ENCODE measurements at places on chromosomes 13 and 19.

DNA sequence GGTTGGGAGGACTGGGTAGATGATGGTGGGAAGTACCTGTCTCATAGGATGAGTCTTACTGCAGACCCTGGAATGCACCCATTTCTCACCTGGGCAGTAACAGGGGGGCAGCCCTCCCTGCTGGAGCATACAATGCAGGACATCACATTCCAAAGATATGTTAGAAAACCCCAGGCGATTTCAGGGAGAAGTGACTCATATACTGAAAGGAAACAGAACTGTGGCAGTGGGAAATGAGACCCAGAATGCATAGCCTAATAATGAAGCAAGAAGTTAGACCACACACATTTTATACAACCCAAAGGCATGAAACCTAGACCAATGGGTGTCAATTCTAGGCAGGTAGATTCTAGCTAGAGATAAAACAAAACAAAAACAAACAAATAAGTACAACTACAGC is 402.7 kb downstream of the IRS2 start:
- DNase-seq, result no peak

DNA sequence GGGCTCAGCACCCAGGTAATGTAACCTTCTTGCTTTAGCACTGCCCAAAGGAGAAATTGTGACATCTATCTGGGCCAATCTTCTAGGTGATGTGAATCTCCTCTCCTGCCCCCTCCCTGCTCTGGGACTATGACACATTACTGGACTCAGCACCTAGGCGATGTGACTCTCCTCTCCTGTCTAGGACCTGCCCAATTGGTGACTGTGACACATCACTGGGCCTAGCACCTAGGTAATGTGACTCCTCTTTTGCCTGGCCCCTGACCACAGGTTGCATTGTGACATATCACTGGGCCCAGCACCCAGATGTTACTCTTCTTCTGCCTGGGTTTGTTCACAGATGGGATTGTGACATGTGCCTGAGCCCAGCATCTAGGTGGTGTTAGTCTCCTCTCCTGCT is 45.0 kb downstream of the ZNF85 start:
- DNase-seq, result no peak

GRCh38 chr13:44498502-44498901 is 77.6 kb downstream of the TSC22D1 start:
- no peak for DNase-seq

- DNase-seq, result no peak
These were observed 52.0 kb downstream of the TDRD3 start for GRCh38 chr13:60448907-60449510.

DNA sequence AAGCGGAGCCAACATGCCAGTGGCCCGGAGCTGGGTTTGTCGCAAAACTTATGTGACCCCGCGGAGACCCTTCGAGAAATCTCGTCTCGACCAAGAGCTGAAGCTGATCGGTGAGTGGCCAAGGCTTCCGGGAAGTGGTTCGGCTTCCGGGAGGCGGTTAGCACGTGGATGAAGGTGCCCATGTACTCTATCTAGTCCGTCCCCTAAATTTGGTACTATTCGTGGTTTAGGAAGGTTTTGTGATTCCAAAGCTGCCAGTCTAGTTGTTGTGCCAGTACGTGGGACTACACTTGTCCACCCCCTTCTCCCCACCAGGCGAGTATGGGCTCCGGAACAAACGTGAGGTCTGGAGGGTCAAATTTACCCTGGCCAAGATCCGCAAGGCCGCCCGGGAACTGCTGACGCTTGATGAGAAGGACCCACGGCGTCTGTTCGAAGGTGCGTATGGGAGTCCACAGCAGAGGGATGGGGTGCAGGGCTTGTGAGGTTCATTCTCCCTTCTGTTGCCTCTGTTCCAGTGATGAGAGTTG is 579 bp downstream of the RPS9 start:
- no peak for DNase-seq

- DNase-seq, result no peak
These were observed 114.0 kb downstream of the UQCRFS1 start for GRCh38 chr19:29098863-29099481.

DNA sequence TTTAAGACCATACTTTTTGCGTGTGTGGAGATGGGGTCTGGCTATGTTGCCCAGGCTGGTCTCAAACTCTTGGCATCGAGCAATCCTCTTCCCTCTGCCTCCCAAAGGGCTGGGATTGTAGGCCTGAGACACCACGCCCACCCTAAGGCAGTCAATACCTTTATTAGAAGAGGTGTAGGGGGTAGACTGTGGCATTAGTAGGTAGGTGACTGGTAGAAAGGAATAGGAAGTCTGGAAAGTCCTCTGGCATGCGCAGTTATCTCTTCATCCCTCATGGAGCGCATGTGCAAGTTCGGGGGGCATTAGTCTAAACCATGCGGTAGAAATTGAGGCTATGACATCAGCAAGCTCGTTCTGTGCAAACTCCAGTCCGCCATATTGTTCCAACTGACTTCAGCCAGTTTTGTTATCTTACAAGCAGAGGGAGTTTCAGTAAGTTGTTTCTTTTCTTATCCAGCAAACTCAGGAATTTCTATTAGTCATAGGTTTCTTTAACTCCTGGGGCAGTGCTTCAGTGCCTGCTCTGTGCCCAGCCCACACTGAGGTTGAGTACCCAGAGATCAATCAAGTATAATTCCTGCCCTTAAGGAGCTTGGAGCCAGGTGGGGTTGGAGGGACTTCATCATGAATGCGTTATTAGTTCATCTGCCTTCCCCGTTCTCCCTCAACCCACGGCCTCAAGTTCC is 7.3 kb upstream of the RANBP3 start:
- no peak for DNase-seq

DNA sequence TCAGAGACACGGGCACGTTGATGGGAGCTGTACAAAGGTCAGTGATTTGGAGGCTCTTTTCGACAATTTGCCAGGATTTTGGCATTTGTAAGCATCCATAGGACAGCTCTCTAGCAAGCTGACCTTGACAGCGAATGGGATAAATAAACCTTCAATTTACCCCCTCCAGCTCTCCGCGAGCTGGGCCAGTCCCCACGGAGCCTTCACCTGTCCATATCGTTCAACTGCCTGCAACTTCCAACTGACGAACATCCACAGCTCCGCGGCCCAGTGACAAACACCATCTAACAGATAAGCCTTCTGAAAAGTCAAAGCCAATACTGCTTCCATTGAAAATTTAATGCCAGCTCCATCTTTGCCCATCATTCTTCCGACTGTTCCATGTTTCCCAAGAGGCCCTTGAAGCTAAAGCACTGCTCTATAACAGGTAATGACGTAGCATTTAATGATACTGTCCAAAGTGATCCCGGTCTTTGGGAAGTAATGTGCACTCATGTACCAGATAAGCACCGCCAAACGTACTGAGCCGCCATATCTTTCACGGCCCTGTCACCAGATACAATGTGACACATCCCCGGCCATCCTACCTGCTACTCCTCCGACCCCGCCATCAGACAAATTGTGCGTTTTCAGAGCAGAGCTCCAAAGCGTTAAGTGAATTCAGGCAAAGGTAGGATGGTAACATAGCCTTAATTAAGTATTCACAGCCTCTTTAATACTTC is 365.3 kb upstream of the ZNF507 start:
- DNase-seq, result no peak

GRCh38 chr19:23095418-23095817 is 21.4 kb upstream of the ZNF730 start:
- no peak for DNase-seq

DNA sequence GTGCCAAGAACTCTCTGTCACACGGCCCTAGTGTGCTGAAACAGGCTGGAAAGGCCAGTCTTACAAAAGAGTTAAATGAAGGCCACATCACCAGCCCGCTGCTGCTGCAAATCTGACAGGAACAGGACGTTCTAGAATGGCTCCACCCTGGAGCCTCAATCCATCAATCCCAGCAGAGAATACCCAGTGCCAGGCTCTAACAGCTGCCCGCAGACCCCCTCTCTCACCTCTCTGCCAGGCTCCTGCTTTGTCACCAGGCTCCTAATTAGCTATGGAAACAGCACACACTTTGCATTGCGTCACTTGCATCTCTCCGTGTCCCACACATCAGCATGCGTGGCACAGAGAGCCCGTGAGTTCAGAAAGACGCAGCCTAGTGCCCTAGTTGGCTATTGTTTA is 314.1 kb downstream of the FOXO1 start:
- DNase-seq, result no peak

DNA sequence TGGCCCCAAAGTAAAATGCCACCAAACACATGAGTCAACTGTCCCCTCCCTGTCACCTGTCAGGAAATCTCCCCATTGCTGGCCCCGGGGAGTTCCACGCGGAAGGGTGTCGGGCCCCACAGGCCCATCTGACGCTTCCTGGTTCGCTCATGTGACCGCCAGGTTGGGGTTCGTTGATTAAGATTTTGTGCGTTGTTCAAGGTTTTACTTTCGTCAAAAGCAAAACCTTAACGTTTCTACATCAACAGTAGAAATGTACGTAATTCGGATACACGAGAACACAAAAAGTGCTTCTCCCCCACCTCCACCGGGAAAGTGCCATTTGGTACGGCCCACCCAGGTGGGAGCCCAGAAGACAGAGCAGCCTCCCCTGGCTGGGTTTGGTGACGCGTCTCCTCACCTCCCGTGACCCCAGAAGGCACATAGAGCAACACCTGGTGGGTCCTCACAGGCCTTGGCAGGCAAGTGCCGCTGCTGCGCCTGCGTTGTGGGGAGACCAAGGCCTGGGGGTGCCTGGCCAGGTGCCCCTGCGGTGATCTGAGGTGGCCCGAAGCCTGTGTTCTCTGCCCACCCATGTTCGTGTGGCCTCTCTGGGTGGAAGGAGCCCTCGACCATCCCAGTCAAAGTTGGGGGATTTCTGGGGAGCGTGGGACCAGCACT is 161.6 kb downstream of the KDM4B start:
- DNase-seq, result peak; percentile 2

DNA sequence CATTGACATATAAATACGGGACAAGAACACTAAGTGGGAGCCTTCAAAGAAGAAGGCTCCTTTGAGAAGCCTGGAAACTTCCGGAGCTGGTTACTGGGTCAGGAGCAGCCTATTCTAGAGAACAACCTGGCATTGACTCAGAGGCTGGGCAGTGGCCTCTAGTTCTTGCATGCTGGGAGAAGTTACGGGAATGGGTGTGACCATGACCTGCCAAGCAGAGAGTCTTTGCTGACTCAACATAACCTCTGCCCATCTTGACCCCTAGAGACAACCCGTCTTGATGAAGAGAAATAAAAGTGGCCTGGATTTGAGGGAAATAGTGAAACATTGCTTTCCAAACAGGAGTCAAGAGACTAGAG is 21.0 kb downstream of the STARD13 start:
- DNase-seq, result no peak

GRCh38 chr13:113090415-113090770 is 15.2 kb upstream of the F7 start:
- DNase-seq, result no peak

DNA sequence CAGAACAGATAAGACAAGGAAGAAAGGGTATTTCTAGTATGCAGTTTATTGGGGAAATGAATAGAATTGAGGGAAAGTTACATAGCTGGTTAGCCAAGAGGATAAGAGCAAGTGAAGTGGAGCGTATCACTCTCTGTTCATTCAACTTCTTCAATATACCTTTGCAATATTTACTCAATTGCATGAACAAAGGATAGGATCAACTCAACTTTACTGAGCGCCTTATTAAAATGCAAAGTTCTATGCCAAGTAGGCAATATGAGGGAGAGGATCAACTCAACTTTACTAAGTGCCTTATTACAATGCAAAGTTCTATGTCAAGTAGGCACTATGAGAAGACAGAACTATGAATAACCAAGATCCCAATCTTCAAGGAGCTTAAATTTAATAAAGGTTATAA is 43.9 kb downstream of the ZC3H13 start:
- no peak for DNase-seq

DNA sequence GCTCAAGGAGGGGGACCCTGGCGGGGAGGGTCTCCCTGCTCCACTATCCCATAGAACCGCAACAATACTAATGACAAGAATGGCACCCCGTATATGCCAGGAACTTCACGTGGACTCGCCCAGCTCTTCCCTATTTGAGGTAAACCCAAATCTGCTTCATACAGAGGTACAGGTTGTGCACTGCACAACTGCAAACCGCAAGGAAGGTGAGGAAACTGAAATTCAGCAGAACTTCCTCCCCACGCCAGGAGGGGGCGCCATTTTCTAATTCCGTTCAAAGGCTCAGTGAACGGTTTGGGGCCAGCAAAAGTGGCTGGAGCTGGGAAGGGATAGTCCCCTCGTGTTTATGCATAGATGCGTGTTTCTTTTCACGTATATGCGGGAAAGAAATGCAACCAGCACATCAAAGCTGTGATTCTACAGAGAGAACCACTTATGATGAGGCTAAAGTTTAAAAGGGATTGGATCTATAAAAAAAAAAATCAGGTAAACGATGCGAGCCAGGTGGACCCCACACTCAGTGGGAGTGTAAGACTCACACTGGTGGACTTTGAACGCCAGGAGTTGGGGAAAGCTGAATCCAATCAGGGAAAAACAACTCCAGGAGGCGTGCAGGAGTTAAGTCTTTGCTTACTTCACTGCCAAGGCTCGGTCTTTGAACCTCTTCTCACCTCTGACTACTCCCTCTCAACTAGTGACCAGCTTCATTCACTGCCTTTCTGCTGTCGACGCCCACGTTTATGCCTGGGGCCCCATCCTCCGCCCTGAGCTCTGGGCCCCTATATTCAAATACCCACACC is 20.3 kb downstream of the C19orf81 start:
- peak; percentile 35 for DNase-seq

DNA sequence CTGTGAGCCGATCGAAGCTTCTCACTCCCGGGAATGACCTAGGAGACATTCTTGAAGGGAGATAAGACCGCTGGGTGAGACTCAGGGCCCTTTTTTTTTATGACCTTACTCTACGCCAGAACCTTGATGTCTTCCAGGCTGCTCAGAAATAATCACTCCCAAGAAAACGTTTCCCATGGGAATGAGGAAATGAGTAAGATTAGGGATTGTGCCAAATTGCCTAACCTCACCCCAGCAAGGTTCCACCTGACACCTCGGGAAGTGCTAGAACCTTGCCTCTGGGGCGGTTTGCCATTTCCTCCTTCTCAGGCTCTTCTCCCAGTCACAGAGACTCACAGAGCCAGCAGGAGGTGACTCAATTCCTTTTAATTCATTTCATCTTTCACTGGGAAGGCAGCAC is 2.3 kb downstream of the SLC46A3 start:
- DNase-seq, result no peak

DNA sequence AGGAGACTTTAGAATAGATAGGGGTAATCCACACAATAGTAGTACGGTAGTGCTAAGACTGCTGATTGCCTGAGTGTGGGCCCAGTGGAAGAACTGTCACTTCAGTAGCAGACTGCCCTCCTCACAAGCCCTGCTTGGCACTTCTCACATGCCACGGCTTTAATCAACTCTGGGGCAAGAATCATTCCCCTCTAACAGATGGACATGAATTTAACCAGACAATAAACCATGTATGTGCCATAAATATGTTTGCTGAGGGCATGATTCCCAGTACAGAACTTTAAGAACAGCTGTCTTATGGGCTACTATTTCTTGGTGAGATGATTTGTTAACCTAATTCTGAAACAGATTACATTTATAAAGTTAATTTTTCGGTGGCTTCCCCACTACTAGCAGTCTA is 22.0 kb downstream of the DPY19L3 start:
- no peak for DNase-seq

DNA sequence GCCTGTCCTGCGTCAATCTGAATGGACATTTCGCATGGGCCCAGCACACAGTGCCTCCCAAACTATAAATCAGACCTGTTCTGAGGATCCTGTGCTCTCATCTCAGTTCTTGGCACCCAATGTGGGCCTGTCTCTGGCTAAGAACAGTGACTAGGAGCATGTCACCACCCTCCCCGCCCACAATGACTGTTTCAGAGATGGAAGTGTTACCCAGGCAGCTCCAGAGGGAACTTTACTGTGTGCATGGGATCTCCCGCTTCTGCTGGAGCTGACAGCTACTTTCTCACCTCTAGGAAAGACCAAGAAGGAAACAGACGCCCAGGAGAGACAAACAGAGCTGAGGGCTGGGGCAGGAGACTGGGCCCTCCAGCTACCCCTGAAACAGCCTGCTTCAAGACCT is 45.0 kb downstream of the KCTD15 start:
- DNase-seq, result no peak
